Natural killer cell treated with Interleukin-12 subunit alpha and Interleukin-12 subunit beta and Interleukin-15 and Interleukin-18, amount 100 ng/mL, for 72 hours (primary cell): ENCODE measurements at places on chromosomes 12 and 14. TPM values are rescaled to one million over a fixed set of nuclear protein-coding genes. Genes with fewer than 3 reads are reported as not detected.
A peak's percentile ranks its signal among the peaks of the same experiment; 100 is the strongest.

GALNT9 gene
- not detected for total RNA-seq

WNT1 gene
- not detected for total RNA-seq

DNA sequence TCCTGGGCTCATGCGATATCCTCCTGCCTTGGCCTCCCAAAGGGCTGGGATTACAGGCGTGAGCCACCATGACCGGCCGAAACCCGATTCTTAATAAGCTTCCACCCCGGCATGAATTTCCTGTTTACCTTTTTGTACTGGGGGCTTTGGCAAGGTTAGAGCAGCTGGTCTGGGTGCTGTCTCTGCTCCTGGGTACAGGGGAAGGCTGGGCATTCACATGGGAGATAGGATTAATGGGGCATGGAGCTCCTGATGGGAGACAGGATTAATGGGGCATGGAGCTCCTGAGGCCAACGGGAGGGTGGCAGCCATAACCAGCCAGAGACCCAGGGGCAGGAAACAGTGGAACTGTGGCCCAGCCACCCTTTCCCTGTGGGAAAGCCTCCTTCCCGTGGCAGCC, 69.5 kb upstream of the DICER1 start:
- no peak overlapping the region for H3K4me3 ChIP-seq
- H3K27me3 ChIP-seq, result no peaks in the 10 kb centered on the region
- H3K36me3 ChIP-seq, result no peaks in the 10 kb centered on the region
- no peak for DNase-seq

DNA sequence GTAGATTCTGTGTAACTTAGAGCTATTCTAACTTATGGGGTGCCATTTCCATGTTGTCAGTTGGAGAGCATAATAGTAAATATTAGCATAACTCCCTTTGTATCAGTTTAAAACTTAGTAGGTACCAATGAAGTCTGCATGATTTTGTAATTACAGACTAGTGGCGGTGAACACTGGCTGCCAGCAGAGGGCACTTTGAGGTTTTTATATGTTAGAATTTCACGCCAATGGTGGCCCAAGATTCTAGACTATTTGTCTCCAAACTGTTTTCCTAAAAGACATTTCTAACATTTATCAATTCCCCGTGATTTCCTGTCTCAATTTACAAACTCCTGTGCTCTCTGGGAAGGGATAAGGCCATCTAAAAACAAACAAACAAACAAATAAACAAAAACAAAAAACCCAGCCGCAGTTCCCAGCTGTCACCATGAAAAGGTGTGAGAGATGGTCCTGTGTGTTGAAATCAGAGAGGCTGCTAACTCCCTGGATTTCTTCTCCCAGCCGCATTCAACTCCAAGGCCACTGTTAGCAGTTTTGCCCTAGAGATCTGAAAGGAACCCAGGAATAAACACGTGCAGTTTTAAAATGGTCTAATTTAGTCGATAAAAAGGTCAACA, 57.6 kb downstream of the BRMS1L start:
- peaks cover 4% of the 10 kb centered on the region for H3K4me1 ChIP-seq
- no peaks in the 10 kb centered on the region for H3K36me3 ChIP-seq
- no peak for DNase-seq
- H3K27ac ChIP-seq, result no peak overlapping the region
- peaks cover 20% of the 10 kb centered on the region for H3K27me3 ChIP-seq

DNA sequence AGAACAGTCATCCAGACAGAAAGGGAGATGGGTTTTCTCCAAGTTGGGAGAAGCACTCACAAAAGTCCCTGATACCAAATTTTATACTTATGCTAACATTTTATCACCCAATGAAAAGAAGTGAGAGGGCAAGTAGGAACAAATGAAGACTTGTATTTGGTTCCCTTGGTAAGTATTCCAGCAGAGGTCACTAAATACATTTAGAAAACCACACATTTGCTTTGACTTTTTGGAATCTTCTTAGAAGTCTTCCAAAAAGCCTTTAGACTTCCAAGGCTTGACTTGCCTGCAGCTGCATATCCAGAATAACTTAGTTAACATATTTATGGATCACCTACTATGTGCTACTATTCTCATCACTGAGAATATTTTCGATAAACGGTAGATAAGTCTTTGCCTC, 3.1 kb upstream of the GYS2 start:
- H3K4me3 ChIP-seq, result no peak overlapping the region
- H3K4me1 ChIP-seq, result no peaks in the 10 kb centered on the region
- DNase-seq, result no peak
- H3K27me3 ChIP-seq, result no peaks in the 10 kb centered on the region
- H3K27ac ChIP-seq, result no peak overlapping the region
- no peaks in the 10 kb centered on the region for H3K36me3 ChIP-seq

DNA sequence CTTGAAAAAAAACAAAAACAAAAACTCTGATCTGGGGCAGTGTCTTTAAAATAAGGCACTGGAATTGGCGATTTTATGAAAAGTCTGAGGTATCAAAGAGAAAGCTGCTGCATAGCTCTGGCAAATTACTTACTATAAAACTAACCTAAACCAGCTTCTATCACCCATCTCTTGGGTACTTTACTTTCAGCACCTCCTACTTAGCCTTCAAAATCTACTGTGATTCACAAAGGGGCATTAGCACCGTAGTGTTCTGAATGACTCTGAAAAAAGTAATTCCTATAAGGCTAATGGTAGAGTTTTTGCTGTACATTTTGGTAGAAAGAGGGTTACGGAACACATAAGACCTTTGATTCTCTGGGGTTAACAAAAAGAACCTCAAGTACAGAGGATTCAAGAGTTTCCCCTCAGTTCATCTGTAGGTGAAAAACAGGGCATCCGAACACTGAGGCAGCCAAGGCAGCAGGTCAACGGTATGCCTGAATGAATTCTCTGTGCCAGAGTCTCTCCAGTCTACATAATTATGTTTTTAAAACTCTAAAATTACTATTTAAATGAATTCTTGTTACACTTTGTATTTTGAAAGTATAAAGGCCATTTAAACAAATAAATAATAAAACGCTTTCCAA, 101.5 kb downstream of the ELK3 start:
- no peak for DNase-seq
- H3K4me3 ChIP-seq, result peak overlapping the region; percentile 10

DNA sequence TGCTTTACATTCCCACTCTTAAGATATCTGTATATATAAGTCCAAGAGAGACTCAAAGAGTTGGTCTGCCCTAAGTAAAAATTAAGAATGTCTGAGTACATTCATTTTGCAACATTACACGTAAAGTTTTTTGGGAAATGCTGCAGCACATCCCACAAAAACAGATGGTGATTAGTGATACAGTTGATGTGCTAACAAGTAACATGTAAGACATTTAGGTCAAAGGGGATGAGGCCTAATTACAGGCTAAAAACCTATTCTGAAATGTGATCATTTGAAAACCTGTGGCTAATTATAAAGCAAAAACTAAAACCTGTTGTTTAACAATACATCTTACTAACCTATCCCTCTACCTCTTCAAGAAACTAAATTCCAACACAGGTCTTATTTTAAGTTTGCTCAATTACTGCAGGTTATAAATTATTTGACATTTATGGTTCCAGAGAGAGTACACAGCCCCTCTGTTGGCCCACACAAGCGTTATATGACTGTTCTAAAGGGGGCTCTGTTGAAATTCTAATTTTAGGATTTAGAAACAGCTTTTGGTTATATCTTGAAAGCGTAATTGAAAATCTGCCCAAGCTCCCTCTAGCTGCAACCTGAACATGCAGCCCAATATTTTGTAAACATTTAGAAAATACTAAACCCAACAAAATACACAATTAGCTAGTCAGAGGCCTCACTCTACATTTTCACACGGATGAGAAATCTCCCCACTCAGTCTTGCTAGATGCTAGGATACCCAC, 42.9 kb downstream of the BRAP start:
- H3K4me1 ChIP-seq, result no peaks in the 10 kb centered on the region
- no peak overlapping the region for H3K27ac ChIP-seq
- peaks cover 14% of the 10 kb centered on the region for H3K36me3 ChIP-seq
- H3K27me3 ChIP-seq, result no peaks in the 10 kb centered on the region
- DNase-seq, result no peak

DNA sequence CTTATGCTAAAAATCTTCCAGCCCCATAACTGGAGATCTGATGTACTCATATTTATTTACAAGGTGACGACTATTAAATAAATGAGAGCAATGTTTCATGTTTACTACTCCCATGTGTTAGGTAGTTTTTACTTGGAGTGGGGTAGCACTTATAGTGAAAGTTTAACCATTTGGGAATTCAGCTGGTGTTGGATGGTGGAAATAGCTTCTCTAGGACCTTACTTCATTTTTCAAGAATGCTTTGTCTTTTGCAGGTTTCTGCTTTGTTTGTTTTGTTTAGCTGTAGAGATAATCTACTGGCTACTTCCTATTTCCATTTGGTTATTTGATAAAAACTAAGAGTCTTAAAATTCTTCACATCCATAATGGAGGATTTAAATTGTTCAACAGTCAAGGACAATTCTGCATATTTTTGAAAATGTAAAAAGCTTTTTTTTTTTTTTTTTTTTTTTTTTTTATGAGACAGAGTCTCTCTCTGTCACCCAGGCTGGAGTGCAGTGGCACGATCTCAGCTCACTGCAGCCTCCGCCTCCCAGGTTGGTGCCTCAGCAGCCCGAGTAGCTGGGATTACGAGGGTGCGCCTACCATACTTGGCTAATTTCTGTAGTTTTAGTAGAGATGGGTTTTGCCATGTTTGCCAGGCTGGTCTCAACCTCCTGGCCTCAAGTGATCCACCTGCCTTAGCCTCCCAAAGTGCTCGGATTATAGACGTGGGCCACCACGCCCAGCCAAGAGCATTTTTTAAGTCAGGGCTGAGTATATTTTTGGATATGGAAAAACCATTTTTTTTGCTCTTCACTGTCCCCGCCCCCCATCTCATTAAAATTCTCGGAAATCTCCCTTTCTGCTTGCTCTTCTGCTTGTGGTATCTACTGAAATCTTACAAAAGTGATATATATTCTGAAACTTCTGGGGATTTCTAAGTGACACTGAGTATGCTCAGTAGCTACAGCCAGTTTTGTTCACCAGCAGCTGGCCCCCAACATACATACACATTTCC, 1.4 kb upstream of the ABCD2 start:
- DNase-seq, result no peak
- no peak overlapping the region for H3K27ac ChIP-seq
- peaks cover 25% of the 10 kb centered on the region for H3K4me1 ChIP-seq
- H3K4me3 ChIP-seq, result no peak overlapping the region

DNA sequence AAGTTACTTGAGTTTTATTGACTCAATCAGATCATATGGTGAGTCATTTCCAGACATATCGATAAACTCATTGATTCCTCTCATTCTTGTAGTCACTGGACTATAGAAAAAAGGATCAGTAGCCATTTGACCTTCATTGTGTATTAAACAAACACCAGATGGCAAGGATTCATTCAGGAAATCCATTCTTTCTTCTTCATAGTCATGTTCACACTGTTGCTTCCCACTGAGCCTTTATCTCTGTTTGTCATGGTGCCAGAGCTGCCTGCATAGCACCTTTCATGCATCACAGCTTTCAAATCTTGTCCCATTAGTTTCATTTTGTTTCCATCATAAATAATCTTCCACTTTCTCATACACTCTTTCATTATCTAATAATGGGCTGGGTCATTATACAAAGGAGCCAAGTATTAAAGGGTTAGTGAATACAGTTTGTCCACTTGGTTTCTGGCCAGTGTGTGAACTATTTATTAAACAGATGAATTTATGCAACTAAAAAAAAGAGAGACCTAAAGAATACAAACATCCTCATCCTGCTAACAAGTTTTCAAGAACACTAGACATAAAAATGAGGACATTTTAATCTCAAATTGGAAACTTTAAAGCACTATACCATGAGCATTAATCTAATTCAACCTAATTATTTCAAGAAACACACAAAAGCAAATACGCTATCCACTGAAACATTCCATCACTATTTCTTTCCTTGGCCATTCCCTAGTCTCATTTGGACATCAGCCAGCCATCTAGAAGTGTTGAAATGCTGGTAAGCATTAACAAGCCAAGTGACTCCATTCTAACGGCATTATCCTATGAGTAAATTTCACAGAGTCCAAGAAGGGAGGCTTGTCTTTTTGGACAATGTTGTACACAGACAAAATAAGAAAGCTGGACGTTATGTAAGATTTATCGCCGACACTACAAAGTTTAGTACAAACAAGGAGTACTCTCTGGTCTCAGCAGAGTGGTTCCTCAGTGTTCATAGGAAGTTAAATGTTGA, 476.5 kb downstream of the FOXG1 start:
- H3K4me1 ChIP-seq, result no peaks in the 10 kb centered on the region
- no peak overlapping the region for H3K4me3 ChIP-seq
- no peak overlapping the region for H3K27ac ChIP-seq
- H3K27me3 ChIP-seq, result no peaks in the 10 kb centered on the region
- DNase-seq, result no peak
- no peaks in the 10 kb centered on the region for H3K36me3 ChIP-seq

DNA sequence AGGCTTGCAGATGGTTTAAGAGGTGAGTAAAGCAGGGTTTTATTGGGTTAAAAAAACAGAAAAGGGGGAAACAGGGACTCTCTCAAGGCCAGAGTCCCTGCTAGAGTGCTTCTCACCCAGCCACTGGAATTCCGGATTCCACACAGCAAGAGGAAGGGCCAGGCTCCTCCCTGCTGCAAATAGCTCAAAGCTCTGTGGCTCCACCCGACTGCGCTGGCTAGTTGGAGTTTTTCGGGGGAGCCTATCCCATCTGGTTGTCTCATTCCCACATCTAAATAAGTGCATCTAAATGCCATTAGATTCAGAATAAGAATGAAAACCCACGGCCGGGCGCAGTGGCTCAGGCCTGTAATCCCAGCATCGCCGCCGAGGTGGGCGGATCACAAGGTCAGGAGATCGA, 791.5 kb downstream of the SLC16A7 start:
- no peak overlapping the region for H3K27ac ChIP-seq
- H3K4me1 ChIP-seq, result no peaks in the 10 kb centered on the region
- H3K4me3 ChIP-seq, result no peak overlapping the region
- no peaks in the 10 kb centered on the region for H3K36me3 ChIP-seq
- DNase-seq, result no peak

DNA sequence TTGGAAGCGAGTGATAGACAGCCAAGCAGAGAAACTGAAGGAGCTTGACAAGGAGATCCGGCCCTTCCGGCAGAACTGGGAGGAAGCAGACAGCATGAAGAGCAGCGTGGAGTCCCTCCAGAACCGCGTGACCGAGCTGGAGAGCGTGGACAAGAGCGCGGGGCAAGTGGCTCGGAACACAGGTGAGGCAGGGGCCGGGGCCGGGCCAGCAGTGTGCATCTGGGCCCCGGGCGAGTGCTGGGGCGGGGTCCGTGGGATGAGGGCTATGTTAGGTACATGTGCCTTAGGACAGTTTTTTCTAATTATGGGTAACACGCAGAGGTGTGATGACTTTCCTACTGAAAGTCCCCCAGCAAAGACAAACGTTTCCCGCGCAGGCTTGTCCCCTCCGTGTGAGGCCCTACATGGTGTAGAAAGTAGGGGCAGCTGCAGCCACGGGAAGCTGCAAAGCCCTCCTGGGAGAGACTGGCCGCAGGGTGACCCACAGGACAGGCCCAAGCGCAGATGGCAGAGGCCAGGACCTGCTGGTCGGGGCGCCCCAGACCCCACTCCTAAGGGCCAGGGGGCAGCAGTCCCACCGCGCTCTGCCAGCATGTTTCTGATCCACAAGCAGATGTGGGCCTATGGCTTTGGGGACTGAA, 19.1 kb upstream of the AMN start:
- DNase-seq, result no peak
- H3K36me3 ChIP-seq, result peaks cover 9% of the 10 kb centered on the region
- H3K4me1 ChIP-seq, result peaks cover 26% of the 10 kb centered on the region
- no peak overlapping the region for H3K27ac ChIP-seq
- H3K27me3 ChIP-seq, result no peaks in the 10 kb centered on the region
